ENCODE measurements at places on chromosomes 11 and 22.

- no peak for DNase-seq
These were observed 181.9 kb downstream of the FAT3 start for GRCh38 chr11:92406472-92406871.

DNA sequence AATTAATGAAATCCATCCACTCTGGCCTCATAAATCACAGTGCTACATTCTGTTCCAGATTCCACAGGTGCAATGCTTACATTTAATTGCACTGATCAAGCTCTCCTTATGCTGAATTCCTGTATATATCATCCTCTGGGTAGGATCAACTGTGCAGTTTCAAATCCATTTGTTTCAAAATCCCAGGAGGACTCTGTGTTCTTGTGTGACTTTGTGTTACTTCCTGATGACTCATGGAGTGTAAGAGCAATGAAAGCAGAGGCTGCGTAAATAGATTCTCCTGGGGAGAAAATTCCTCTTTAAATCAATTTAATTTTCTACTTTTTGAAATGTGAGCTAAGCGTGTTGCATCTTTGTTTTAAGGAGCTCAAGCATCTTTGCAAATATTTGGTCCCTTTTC, 752.7 kb downstream of the METTL15 start:
- DNase-seq: no peak

DNA sequence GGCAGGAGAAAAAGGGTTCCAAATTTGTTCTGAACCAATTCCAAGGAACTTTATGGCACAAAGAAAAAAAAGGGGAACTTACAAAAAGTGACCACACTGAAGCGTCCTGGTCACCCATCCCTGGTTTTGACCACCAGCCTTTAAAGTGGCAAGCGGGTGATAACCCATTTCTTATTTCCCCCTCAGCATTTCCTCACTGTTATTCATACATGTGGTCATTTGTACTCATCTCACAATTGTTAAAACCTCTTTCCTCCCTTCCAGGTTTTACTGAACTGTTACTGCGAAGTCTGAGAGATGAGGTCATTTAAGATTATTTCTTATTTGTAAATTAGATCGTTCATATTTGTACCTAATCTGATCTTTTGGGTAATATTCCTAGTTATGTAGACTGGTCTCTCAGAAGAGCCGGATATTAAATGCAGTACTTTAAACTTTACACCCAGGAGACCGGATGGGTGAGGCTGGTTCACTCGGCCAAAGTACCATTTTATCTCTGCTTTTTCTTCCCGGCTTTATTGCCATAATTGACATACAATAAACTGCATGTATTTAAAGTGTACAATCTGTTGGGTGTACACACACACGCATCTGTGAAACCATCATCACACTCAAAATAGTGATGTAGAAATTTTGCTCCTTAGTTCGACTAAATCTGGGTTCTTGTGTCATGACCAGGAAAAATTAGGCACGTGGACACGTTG, 47.0 kb downstream of the CDPF1 start:
- DNase-seq: no peak

- DNase-seq: no peak
These were observed 7.1 kb upstream of the ENDOD1 start for GRCh38 chr11:95082576-95083001.

- no peak for DNase-seq
These were observed 8.2 kb downstream of the VPS37C start for GRCh38 chr11:61152816-61153592.

GRCh38 chr22:16847271-16847670, 22.1 kb upstream of the XKR3 start:
- no peak for DNase-seq

DNA sequence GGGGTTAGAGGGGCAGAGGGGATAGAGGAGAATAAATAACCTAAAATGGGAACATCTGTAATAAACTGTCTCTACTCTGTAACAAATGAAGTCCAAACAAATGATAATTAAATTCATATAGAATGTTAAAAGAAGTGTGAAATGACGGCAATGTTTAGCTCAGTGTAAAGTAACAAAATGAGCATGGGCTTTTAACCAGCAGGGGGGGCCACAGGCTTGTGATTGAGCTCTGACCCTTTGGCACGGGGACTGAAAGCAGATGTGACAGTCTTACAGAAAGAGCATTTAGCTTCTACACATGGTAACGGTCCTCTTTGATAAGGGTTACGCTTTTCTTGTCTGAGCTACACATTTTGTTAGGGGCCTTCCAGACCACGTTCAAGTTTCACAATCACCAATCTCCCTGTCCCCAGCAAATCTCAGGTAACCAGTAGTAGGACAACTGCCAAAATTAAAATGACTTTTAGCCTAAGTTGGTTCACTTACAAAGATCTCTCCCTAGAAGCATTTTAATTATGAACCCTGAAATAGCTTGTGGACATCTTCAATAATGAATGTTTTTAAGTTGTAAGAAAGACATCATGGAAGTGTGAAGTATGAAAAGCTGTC, 262.5 kb downstream of the DCDC1 start:
- DNase-seq: peak; percentile 88

DNA sequence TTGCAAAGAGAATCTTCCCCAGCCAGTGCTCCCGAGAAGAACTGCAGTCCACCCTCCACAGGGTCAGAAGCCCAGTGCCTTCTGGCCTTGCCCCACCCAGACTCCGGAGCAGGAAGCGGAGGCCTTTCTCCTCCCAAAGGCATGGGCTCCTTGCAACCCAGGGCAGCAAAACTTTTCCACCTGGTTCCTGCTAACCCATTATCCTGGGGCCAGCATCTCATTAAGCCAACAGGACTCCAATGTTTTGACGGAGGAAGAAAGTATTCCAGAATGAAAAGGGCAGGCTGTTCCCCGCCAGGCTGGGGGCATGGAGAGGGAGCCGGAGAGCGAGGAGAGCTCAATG, 88.1 kb downstream of the RTL6 start:
- DNase-seq: no peak

GRCh38 chr11:105589346-105589745, 20.5 kb upstream of the GRIA4 start:
- DNase-seq: no peak

DNA sequence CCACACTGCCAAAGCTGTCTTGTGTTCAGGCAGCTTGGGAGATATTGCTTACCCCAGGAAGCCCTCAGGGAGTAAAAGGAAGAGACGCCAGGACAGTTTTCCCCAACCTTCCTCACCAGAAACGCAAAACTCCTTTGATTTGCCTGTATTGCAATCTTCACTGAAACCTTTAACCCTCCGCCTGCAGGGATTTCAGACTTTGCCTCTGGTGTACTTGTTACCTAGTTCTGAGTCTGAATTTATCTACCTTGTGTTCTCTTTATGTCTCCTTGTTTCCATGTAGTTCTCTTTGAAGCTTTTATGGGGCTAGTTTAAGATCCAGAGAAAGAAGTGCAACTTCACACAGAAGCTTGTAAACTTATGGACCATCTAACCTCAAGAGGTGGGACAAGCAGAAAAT, 154.2 kb downstream of the DSCAML1 start:
- no peak for DNase-seq

GRCh38 chr22:27786965-27787364, 14.6 kb downstream of the MN1 start:
- DNase-seq: no peak

GRCh38 chr11:118918128-118918685, 7.5 kb downstream of the BCL9L start:
- DNase-seq: peak; percentile 55

GRCh38 chr11:45577752-45578151, 87.7 kb downstream of the CHST1 start:
- no peak for DNase-seq

DNA sequence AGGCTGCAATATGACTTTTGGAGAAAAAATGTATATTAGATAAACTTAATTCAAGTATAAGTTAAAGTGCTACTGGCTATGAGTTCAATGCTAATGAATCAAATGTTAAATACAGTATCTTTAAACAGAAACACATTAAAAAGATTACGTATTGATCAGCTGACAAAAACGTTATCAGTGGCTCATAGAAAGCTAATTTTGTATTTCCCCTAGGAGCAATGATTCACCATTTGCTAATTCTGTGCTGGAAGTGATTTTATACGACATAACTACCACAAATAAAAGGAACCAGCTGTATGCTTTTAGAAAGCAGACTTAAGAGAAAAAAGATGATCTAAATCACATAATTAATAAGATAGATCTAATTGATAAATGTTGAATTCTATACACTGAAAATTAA, 43.6 kb downstream of the MRE11 start:
- DNase-seq: no peak

GRCh38 chr11:35671396-35672127, 9.0 kb downstream of the TRIM44 start:
- peak; percentile 24 for DNase-seq

DNA sequence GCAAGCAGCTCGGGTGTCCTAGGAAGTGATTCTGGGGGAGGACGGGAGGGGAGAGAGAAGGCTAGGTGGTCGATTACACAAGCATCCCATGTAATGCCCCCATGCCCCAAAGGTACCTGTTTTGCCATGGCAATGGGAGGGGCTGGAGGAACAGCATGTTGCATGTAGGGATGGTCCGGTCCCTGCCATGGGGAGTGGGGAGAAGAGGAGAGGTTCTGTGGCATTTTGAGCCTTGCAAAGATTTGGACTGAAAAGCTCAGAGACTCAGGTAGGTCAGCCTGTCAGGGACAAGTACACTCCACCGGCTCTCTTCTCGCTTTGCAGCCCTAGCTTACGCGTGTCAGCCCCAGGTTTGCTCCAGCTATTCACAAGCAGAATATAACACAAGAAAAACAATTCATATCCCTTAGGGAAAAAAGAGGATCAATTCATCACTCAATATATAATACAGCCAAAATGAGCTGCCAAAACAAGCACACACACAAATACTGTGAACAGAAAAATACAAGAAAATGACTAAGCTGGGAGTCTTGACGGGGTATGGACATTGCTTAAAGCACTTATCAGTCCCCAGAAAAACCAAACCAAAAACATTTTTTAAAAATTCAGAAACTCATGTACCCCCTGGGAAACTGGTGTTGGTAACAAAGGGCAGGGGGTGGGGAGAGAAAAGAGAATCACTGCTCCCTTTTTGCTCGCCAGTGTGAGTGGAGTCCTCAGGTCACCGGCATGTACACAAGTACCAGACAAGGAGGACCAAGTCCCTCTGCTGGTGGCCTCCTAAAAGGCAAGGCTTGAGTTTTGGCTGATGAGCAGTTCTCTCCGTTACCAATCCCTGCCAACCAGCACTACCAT, 21.6 kb downstream of the APOL5 start:
- DNase-seq: no peak

- DNase-seq: peak; percentile 35
These were observed 273.7 kb downstream of the C11orf87 start for GRCh38 chr11:109695696-109696095.

GRCh38 chr11:43419460-43419859, 60.7 kb downstream of the TTC17 start:
- peak; percentile 22 for DNase-seq

- DNase-seq: no peak
These were observed 3.0 kb downstream of the ATL3 start for GRCh38 chr11:63667995-63668795.

DNA sequence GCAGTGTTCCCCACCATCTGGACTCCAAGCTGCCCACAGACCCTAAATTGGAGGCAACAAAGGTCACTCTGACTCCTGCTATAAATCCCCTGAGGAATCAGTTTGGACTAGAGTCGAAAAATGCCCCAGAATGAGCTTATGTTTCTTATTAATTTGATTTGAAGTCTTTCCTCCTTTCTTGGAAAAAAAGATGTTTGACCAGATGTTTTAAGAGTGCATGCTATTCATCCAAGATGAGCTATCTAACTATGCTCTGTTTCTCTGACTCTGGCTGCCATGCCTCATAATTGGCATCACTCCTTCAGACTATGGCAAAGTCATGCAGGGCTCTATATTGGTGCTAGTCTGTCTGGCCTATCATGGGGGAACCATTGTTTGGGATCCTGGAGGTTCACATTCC, 174.0 kb downstream of the SPON1 start:
- no peak for DNase-seq

Data from NCI-H446 (cell line).